ENCODE measurements at places on chromosomes 11 and 22.

GRCh38 chr22:49286181-49286760, 541.4 kb downstream of the BRD1 start:
- DNase-seq = no peak

GRCh38 chr11:113928311-113928710, 23.7 kb downstream of the HTR3B start:
- no peak for DNase-seq

GRCh38 chr11:44988111-44988510, 37.4 kb upstream of the TP53I11 start:
- no peak for DNase-seq

GRCh38 chr22:39429916-39430575, 26.8 kb upstream of the MGAT3 start:
- no peak for DNase-seq

DNA sequence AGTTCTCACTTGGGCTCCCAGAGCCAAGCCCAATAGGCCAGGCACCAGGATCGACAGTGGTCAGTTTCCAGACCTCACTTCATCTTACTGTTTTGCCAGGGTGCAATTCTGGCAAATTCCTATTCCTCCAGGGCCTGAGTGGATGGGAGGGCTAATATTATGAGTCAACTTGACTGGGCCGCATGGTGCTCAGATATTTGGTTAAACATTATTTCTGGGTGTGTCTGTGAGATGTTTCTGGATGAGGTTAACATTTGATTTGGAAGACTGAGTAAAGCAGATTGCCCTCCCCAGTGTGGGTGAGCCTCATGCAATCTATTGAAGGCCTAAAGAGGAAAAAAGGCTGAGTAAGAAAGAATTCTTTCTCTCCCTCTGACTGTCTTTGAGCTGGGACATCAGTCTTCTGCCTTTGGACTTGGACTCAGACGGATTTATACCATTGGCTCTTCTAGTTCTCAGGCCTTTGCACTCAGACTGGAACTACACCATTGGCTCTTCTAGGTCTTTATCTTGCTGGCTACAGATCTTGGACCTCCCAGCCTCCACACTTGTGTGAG, 132.9 kb upstream of the ZBED5 start:
- DNase-seq = no peak

GRCh38 chr11:5504403-5504921, 5.3 kb downstream of the UBQLN3 start:
- DNase-seq = no peak

- DNase-seq = no peak
Measured at GRCh38 chr11:72305077-72305476, 61.1 kb upstream of the PHOX2A start.

DNA sequence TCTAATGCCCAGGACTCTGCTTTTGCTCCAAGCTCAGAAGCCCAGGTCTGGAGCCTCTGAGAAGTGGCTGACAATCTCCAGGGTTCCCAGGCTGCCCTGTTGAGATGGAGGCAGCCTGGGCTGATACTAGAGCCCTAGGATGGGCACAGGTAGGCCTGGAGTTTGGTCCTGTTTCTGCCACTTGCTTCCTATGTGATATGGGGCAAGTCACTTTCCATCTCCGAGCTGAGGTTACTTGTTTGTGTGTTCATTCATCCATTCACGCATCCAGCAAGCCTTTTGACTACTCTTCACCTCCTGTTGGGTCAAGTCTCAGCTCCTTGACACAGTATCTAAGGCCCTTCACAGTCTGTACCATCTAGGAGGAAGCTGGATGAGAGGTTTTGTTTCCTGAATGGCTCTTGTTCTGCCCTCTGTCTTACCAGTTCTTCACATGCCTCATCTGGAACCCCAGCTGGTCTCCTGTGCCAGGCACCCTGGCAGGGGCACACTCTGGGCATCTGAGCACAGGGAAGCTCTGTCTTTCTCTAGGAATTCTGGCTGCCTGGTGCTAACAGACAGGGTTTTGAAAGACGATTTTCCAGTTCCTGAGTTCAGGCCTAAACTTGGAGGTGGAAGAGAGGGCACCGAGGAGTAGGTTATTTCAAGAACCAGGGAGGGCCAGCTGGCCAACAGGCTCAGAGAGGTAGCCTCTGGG, 53.2 kb upstream of the AMPD3 start:
- DNase-seq = no peak

- DNase-seq = no peak
Measured at GRCh38 chr11:70247042-70247709, 23.3 kb upstream of the PPFIA1 start.

All from SIG-M5 (cell line).